ENCODE measurements at places on chromosomes 11 and 22.

DNA sequence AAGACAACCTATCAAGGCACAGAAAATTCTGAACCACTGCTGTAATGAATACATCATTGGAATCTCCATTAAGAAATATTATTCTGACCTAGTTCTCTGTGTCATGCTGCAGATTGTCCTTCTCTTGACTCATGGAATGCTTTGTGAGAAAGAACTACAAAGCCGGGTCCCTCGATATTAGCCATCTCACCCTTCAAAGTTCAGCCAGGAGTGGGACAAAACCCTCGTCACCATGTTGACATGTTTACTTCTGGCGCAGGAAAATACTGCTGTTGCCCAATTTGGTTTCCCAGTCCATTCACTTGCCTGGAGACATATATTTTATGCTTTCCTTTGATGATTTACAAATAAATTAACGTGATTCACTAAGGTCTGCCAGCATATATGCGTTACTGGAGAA is 10.9 kb upstream of the WT1 start:
- DNase-seq, result no peak

GRCh38 chr11:128482512-128483191 is 104.7 kb downstream of the ETS1 start:
- peak; percentile 75 for DNase-seq

DNA sequence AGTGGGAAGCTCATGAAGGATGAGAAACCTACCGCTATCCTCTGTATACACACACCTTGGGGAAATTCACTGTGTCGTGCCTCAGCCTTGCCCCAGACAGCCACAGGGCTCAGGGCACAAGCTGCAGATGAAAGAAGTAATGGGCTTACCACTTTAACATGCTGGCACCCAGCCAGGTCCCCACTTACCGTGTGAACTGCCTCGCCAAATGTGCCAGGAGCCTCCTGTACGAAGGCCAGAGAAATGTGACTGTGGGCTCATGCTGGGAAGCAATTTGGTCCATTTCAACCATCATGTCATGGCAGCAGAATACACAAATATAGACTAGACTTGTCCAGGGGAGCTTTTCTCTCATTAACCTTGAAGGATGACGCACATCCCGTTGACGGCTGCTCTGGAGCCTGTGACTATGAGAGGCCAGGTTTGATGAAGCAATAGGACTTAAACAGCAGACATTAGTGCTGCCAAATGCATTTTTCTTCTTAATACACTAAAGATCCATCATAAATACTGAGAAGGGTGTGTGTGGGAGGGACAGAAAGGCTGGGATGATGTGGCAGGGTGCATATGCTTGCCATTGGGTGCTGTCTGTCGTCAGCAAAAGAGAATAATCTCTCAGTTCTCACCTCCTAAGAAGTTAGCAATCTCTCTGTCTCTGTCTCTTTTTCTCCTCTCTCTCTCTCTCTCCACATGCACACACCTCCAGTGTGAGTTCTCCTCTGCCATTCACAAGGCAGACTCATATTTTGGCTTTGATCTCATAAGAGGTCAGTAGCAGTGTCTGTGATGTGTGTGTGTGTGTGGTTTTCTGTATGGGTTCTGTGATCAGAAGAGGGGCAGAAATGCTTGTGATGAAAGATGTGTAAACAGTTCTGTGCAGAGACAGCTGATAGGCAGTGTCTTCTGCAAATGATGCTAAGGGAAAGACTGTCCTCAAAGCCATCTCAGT is 142.4 kb downstream of the KIRREL3 start:
- no peak for DNase-seq

DNA sequence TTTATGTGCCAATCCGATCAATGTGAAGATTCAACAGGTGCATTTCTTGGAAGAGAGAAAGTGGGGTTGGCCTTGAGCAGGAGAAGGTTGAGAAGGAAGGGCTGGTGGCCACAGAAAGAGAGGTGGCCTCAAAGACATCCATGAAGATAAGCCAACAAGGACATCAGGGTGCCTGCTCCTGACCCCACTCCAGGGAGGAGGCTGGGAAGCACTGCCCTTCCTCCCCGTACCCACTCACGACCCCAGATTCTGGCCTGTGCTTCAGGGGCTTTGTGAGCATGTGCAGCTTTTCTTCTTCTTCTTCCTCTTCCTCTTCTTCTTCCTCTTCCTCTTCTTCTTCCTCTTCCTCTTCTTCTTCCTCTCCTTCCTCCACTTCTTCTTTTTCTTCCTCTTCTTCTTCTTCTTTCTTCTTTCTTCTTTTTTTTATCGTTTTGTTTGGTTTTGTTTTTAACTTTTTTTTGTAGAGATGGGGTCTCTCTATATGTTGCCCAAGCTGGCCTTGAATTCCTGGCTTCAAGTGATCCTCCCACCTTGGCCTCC is 30.3 kb downstream of the DKK3 start:
- no peak for DNase-seq

- no peak for DNase-seq
Observed at GRCh38 chr11:46055371-46055770, 65.9 kb downstream of the PHF21A start.

GRCh38 chr22:49586244-49586748 is 241.4 kb downstream of the BRD1 start:
- no peak for DNase-seq

GRCh38 chr11:13269775-13270174 is 7.8 kb upstream of the BMAL1 start:
- DNase-seq, result no peak

GRCh38 chr11:28625532-28625931 is 517.3 kb downstream of the METTL15 start:
- no peak for DNase-seq

GRCh38 chr11:83166193-83166866 is 9.4 kb downstream of the PCF11 start:
- no peak for DNase-seq

GRCh38 chr11:60242740-60243239 is at the start of gene MS4A4E:
Gene MS4A4E, minus strand, starts transcription at chr11:60243137. Its CDS starts 13,082 bp downstream, at chr11:60230055.
- no peak for DNase-seq

DNA sequence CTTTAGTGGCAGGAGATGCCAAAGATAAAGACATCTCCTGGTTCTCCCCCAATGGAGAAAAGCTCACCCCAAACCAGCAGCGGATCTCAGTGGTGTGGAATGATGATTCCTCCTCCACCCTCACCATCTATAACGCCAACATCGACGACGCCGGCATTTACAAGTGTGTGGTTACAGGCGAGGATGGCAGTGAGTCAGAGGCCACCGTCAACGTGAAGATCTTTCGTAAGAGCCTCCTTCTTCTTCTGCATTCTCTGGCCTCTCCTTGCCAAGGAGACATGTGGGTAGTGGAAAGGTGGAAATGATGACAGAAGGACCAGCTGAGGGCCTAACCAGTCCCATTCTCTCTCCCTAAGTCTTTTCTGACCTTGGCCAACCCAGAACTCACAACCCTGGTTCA is 110.1 kb upstream of the TTC12 start:
- DNase-seq, result no peak

DNA sequence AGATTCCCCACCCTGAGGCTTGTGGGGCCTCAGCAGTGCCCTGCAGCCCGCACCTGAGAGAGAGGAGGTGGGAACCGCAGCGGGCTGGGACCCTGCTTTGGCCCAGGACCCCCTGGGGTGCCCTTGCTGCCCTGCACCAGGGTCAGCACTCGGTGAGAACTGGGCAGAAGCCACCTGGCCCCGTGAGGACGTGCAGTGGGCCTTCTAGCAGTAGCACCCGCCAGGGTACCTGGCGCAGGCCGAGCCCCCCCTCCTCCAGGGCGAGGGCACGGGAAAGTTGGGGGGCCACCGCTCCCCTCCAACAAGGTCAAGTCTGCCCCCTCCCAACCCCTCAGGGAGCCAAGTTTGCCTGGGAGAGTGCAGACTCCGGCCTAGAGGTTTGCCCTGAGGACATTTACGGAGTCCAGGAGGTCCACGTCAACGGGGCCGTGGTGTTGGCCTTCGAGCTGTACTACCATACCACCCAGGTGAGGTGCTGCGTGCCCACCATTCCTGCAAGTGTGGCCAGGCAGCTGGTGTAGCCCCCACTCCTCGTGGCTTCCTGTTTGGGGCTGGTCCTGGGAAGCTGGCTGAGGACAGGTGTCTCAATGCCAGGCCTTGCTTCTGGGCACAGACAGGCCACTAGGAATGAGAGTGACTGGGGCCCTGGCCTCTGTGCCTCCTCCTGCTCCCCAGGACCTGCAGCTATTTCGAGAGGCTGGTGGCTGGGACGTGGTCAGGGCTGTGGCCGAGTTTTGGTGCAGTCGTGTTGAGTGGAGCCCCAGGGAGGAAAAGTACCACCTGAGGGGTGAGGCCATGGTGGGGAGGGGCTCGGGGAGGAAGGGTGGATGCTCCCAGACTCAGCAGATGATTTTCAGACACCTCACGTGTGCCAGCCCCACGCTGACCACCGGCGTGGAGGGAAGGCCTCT is 3.5 kb downstream of the PGGHG start:
- DNase-seq, result peak; percentile 12

DNA sequence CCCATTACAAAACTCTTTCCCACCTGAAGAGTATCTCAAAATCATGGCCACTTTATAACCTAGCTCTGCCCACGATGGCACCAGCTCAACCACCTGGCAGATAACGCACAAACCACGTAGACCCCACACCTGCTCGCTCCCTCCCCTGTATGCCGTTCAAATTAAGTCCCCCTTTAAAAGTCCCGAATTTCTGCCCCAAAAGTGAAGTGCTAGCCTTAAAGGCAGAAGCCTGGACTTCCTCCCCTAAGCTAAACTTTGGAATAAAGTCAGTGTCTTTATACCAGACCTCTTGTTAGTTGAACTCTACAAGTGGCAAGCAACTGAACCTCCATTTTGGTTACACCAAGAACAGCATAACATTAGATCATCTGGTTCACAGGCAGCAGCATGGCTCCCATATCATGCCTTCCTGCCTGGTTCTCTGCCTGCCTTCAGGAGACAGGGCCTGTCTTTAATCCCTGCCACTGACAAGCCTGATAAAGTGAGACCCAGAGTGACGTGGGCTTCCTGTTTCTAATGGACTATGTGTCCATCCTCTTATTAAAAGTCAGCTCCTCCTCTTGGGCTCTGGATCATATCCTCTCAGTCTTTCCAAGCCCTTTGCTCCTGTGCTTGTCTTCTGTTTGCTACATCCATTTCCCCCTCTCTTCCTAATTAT is 32.6 kb upstream of the NNMT start:
- no peak for DNase-seq

- DNase-seq, result no peak
Observed at GRCh38 chr22:33896575-33897447, 23.5 kb downstream of the LARGE1 start.

GRCh38 chr11:109040303-109040702 is 375.4 kb downstream of the DDX10 start:
- DNase-seq, result no peak

DNA sequence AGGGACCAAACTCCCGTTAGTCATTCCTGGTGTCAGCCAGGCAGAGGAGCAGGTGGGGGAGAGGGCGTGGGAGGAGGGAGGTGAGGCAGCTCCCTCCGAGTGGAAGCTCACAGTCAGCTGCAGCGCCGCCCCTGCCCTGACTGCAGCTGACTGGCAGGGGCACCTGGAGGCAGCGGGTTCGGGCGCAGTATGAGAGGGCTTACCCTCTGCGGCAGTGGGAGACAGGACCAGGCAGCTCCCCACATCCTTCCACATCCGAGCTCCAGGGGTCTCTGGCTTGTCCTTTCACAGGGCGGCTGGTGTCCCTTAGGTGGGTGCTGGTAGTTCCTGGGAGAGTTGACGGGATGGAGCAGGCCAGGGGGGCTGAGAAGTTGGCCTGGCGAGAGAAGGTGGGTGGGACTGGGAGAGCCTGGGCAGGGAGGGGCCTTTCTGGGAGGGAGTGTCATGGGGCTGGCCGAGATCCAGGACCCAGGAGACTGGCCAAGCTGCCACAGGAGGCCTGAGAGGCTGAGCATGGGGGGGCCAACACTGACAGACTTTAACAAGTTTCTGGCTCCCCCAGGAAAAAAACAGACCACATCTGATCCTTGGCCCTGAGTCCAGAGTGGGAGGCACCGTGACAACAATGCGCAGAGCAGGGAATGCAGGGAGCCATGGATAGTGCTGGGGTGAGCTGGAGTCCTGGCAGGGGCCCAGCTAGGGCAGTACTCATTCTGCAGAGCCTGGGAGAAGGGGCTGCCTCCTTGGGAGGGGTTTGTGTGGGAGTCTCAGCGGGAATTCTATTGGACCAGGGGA is 4.9 kb downstream of the ADORA2A start:
- DNase-seq, result peak; percentile 79

GRCh38 chr22:49664371-49664881 is 163.2 kb downstream of the BRD1 start:
- no peak for DNase-seq

DNA sequence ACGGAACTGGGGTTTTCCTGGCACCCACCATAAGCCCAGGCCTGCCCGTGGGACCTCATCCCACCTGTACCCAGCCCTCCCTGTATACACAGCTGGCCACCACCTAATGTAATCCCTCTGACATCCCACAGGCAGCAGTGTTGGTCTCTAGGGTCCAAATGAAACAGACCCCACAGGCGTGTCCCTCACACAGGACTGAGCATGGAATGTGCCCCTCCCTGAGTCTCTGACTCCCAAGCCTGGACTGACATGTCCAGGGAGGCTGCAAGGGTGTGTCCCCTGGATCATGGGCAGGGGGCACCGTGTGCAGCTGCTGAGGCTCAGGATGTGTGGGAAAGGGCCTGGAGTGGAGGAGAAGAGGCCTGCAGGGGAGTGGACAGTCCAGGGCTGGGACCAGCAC is 50.6 kb upstream of the PPARA start:
- DNase-seq, result no peak

GRCh38 chr22:19622061-19622441 is 92.3 kb upstream of the SEPTIN5 start:
- no peak for DNase-seq

DNA sequence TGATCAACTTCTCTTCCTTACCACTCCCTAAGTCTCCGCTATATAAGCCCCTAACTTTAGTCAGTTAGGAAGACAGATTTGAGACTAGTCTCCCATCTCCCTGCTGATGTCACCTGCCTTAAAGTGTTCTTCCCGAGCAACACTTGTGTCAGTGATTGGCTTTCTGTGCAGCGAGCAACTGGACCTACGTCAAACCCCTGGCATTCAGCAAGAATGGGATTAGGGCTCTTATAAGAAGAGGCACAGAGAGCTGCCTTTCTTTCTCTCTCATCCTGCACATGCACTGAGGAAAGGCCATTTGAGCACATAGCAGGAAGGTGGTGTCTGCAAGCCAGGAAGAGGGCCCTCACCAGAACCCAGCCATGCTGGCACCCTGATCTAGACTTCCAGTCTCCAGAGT is 116.6 kb upstream of the THY1 start:
- DNase-seq, result no peak

GRCh38 chr11:27697679-27698275 is 2.5 kb downstream of the BDNF start:
- no peak for DNase-seq

Measured in activated CD4-positive, alpha-beta T cell treated with anti-CD3 and anti-CD28 coated beads for 36 hours (primary cell).